ENCODE measurements at places on chromosomes 12 and 14.
A peak's percentile ranks its signal among the peaks of the same experiment; 100 is the strongest.

DNA sequence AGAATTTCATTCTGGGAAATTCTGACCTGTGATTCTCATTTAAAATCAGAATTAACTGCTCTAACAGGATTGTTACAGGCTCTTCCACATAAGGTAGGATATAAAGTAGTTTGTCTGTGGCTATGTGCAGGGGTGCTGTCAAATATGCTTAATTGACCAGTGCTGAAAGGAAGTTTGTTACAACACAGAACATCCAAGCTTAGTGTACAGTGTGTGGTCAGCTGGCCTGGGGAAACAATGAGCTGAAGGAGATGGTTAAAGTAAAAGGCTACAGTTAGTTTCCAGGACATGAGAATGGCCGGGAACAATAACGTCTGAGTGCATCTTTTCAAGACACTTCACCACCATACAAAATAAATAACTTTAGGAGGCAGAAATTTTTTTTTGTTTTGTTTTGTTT, 68.0 kb downstream of the PKP2 start:
- DNase-seq, result no peak
- H3K36me3 ChIP-seq, result no peaks in the 10 kb centered on the region
- no peak overlapping the region for H3K4me3 ChIP-seq
- no peak overlapping the region for H3K27ac ChIP-seq

DNA sequence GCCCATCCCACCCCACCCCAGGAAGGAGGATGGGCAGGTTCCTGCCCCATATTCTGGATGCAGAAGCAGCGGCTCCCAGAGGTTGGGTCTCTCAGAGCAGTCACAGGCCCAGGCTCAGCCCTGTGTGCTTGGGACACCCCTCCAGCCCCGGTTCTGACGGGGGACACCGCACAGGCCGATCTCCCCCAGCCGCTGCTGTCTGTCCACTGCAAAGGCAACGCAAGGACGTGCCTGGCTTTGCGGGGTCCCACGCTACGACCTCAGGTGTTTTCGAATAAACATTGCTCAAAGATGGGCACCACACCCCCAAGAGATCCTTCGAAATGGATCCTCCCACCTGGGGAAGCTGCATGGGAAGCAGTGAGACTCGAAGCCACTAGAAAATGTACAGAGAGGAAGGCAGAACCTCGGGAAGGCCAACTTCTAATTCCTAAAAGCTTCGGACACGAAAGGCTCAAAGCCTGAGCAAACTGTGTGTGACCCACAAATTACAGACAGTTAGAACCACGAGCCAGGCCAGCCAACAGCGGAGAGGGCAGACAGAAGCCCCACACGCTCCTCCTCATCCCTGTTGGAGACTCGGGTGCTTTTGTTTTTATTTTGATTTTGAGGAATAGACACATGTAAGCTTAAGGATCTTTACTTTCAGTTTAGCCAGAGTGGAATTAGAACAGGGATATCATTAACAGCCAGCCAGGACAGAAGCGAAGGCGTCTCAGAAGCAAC, 10.8 kb downstream of the C14orf180 start:
- H3K36me3 ChIP-seq, result no peaks in the 10 kb centered on the region
- no peak overlapping the region for H3K27ac ChIP-seq
- no peak for DNase-seq
- H3K4me1 ChIP-seq, result no peaks in the 10 kb centered on the region

- H3K27ac ChIP-seq, result no peak overlapping the region
- H3K4me1 ChIP-seq, result no peaks in the 10 kb centered on the region
- no peaks in the 10 kb centered on the region for H3K36me3 ChIP-seq
- H3K4me3 ChIP-seq, result no peak overlapping the region
These were observed 98.9 kb downstream of the RERG start for GRCh38 chr12:15122344-15122743.

- no peak for DNase-seq
- no peaks in the 10 kb centered on the region for H3K27me3 ChIP-seq
- peaks cover 71% of the 10 kb centered on the region for H3K4me1 ChIP-seq
- peak overlapping the region; percentile 99 for H3K27ac ChIP-seq
- H3K4me3 ChIP-seq, result peak overlapping the region; percentile 100
These were observed 1.2 kb downstream of the SART3 start for GRCh38 chr12:108559748-108560147.

DNA sequence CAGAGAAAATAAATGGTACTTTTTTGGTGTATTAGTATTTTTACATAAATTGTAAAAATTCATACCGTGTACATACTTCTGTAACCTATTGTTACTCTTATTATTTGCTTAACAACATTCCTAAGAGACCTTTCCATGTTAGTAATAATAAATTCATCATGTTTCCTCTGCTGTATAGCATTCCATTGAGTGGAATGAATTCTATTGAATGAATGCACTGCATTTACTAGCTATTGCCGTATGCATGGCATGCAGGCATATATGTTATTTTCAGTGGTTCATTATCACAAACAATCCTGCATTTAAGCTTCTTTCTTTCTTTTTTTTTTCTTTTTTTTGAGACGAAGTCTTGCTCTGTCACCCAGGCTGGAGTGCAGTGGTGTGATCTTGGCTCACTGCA, 137.6 kb upstream of the TBX3 start:
- no peak overlapping the region for H3K27ac ChIP-seq
- DNase-seq, result no peak
- H3K4me1 ChIP-seq, result no peaks in the 10 kb centered on the region
- no peak overlapping the region for H3K4me3 ChIP-seq

- H3K27me3 ChIP-seq, result no peaks in the 10 kb centered on the region
- H3K36me3 ChIP-seq, result no peaks in the 10 kb centered on the region
- no peaks in the 10 kb centered on the region for H3K4me1 ChIP-seq
- no peak overlapping the region for H3K4me3 ChIP-seq
These were observed 1084.7 kb downstream of the SLC6A15 start for GRCh38 chr12:83827860-83828259.

GRCh38 chr14:106417224-106418049, 891.1 kb downstream of the TMEM121 start:
- H3K27me3 ChIP-seq, result peaks cover 11% of the 10 kb centered on the region
- H3K4me1 ChIP-seq, result no peaks in the 10 kb centered on the region
- no peak overlapping the region for H3K27ac ChIP-seq
- no peaks in the 10 kb centered on the region for H3K36me3 ChIP-seq
- H3K4me3 ChIP-seq, result no peak overlapping the region

GRCh38 chr12:47032644-47033043, 46.8 kb upstream of the PCED1B start:
- H3K4me1 ChIP-seq, result peaks cover 14% of the 10 kb centered on the region
- H3K27me3 ChIP-seq, result no peaks in the 10 kb centered on the region
- H3K27ac ChIP-seq, result no peak overlapping the region

- no peak overlapping the region for H3K27ac ChIP-seq
- H3K4me3 ChIP-seq, result no peak overlapping the region
- no peak for DNase-seq
- no peaks in the 10 kb centered on the region for H3K36me3 ChIP-seq
- no peaks in the 10 kb centered on the region for H3K4me1 ChIP-seq
These were observed 59.2 kb downstream of the VWF start for GRCh38 chr12:6065131-6065862.

DNA sequence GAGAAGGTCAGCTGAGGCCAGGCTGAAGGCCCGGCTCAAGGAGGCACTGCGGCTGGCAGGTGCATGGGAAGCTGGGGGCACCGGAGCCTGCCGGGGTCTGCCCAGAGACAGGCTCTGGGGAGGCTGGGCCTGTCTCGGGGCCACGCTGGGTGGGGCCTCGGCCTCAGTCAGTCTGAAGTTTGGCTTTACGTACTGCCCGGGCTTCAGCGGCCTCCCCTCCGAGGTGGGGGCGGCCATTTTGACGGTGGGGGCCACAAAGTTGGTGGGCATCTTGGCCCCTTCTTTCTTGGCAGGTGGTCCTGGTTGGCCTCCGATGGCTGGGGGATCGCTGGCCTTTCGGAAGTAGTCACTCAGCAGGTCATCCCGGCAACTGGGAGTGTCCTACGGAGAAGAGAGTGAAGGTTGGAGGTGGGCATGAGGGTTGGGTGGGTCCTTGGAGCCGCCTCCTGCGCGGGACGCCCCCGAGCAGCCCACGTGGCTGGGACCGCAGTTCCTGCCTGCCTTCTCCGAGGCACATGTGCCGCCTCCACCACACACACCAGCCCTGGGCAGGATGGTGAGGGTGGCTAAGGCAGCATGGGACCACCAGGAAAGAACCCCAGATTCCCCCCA, 28.9 kb upstream of the GPR68 start:
- no peak overlapping the region for H3K27ac ChIP-seq
- H3K36me3 ChIP-seq, result peaks cover 78% of the 10 kb centered on the region
- DNase-seq, result no peak
- H3K4me1 ChIP-seq, result no peaks in the 10 kb centered on the region
- H3K27me3 ChIP-seq, result no peaks in the 10 kb centered on the region
- H3K4me3 ChIP-seq, result no peak overlapping the region

- H3K27me3 ChIP-seq, result no peaks in the 10 kb centered on the region
- H3K36me3 ChIP-seq, result peaks cover 28% of the 10 kb centered on the region
These were observed 104.5 kb downstream of the SLC2A13 start for GRCh38 chr12:40001406-40001805.

DNA sequence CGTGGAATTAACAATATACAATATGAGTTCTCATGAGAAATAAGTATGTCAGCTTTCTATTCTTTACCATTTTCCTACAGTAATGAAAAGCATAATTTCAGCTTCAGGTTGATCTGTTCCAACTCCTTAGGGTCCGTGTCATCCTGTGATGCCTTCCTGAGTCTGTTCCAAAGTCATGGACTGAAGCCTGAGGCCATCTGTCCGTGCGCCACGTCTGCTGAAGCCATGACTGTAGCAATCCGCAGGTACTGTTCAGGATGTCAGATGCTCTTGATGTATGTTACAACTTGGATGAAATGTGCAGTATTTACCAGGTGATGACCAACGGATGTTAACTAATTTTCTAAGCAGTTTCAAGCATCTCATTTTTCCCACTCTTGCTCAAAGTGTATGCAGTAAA, 67.0 kb upstream of the ATF1 start:
- H3K27me3 ChIP-seq, result no peaks in the 10 kb centered on the region
- H3K36me3 ChIP-seq, result peaks cover 82% of the 10 kb centered on the region
- no peaks in the 10 kb centered on the region for H3K4me1 ChIP-seq
- no peak overlapping the region for H3K4me3 ChIP-seq
- no peak overlapping the region for H3K27ac ChIP-seq

DNA sequence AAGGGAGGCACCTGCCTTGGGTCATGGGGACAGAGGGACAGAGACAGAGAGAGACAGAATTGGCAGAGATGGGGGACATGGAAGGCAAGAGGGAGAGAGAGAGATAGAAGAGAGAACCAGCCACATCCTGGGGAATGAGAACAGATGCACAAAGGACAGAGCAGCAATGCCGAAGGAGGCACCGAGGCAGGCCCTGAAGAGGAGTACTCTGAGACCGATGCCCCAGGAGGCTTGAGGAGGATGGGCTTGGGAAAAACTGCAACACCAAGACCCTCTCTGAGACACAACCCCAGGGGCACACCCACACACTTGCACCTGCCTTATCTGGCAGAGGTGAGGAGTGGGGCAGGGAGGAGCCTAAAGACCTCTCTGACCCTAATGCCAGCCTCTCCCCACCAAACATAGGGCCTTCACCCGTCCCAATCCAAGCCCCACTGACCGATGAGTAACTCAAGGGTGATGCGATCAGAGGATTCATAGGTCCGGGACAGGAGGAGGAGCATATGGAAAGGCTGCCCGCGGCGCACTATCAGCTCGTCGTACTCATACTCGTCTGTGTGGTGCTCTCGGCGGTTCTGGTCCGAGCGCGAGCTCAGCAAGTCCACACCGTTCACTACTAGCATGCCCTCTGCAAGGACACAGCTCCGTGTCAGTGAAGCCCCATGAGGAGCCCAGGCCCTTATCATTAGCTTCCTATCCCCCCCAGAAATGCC, 1.6 kb downstream of the TGM1 start:
- H3K4me1 ChIP-seq, result no peaks in the 10 kb centered on the region
- DNase-seq, result no peak
- H3K4me3 ChIP-seq, result no peak overlapping the region
- H3K36me3 ChIP-seq, result peaks cover 37% of the 10 kb centered on the region
- no peak overlapping the region for H3K27ac ChIP-seq

- H3K27ac ChIP-seq, result peak overlapping the region; percentile 83
- peaks cover 37% of the 10 kb centered on the region for H3K36me3 ChIP-seq
- H3K4me3 ChIP-seq, result peak overlapping the region; percentile 74
- H3K27me3 ChIP-seq, result no peaks in the 10 kb centered on the region
- peak; percentile 30 for DNase-seq
These were observed 28.2 kb downstream of the TRAF3 start for GRCh38 chr14:102805371-102805891.

- H3K27me3 ChIP-seq, result no peaks in the 10 kb centered on the region
- H3K4me3 ChIP-seq, result no peak overlapping the region
- H3K36me3 ChIP-seq, result no peaks in the 10 kb centered on the region
- no peak for DNase-seq
These were observed 31.6 kb upstream of the PTPRQ start for GRCh38 chr12:80412343-80412953.

- no peak for DNase-seq
- H3K4me3 ChIP-seq, result no peak overlapping the region
These were observed 2.2 kb downstream of the ASIC1 start for GRCh38 chr12:50059440-50060119.

GRCh38 chr14:94542811-94543440, 18.3 kb upstream of the SERPINA4 start:
- peaks cover 7% of the 10 kb centered on the region for H3K27me3 ChIP-seq
- DNase-seq, result no peak
- no peaks in the 10 kb centered on the region for H3K36me3 ChIP-seq
- H3K4me3 ChIP-seq, result no peak overlapping the region

DNA sequence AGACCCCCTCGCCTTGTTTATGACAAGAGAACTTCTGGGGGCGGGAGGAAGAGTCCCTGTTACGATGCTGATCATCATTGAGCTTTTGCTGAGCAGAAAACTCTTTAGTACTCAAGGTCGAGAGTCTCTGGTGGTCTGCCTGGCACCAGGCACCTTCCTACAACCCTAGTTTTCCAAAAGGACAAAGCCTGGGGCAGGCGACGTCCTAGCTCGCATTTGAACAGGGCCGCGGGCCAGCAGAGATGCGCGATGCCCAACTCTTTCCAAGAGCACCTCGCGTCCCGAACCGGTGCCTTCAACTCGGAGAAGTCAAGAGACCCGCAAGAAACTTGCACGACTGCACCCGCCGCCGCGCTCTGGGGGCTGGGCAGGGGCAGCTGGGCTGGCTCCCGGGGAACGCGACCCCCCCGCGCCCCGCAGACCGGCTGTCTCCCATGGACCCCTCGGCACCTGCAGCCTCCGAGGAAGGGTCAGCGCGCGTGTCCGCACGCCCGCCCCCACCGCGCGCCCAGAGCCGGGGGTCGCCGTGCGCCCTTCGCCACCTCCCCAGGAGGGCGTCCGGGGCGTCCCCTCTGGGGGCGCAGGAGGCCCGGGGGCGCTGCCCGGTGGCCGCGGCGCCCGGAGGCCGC, 377 bp upstream of the BCL7A start:
- peaks cover 39% of the 10 kb centered on the region for H3K4me1 ChIP-seq
- DNase-seq, result no peak
- peaks cover 2% of the 10 kb centered on the region for H3K27me3 ChIP-seq
- peak overlapping the region; percentile 88 for H3K27ac ChIP-seq
- peak overlapping the region; percentile 90 for H3K4me3 ChIP-seq

GRCh38 chr12:2895511-2895910, 4.8 kb downstream of the TULP3 start:
- no peak overlapping the region for H3K4me3 ChIP-seq
- no peaks in the 10 kb centered on the region for H3K27me3 ChIP-seq
- no peak overlapping the region for H3K27ac ChIP-seq
- H3K36me3 ChIP-seq, result peaks cover 3% of the 10 kb centered on the region

DNA sequence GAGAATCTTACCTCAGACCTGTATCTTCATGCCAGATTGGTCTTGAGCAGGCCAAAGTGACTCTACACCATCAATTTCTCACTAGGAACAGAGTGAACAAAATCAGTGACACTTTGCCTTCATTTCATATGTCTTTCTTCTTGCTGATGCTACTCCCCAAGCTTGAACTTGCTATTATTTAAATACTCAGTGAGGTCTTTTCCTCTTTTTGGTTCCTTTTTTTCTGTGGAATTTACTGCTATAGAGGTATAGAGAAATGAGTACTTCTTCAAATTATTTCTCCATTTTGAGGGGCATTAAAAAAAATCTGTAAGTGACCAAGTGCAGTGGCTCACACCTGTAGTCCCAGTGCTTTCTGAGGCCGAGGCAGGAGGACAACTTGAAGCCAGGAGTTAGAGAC, at the start of gene GPR33:
GPR33 (minus strand) TSS at position 154 of the 400 bp plus-strand sequence. CDS start 4,074 bp downstream, outside the sequence.
- peak within 1 kb of the TSS; percentile 55 for H3K27ac ChIP-seq
- H3K27me3 ChIP-seq, result no peaks in the 10 kb centered on the region
- H3K4me3 ChIP-seq, result no peak within 1 kb of the TSS
